ENCODE measurements at places on chromosomes 12 and 14. TPM values are rescaled to one million over a fixed set of nuclear protein-coding genes. Genes with fewer than 3 reads are reported as not detected.

The LTBR gene
- 77.8 TPM for polyA plus RNA-seq

The NEK9 gene
- polyA plus RNA-seq, result 25.4 TPM

The EML1 gene
- polyA plus RNA-seq, result 7.9 TPM

The ZDHHC22 gene
- not detected for polyA plus RNA-seq

The TSPAN19 gene
- polyA plus RNA-seq, result 1.3 TPM

The TIMELESS gene
- polyA plus RNA-seq, result 5.5 TPM

The C14orf132 gene
- polyA plus RNA-seq, result 6.0 TPM

The CMA1 gene
- polyA plus RNA-seq, result not detected

The GNPNAT1 gene
- 13.8 TPM for polyA plus RNA-seq

The IL31 gene
- not detected for polyA plus RNA-seq

The KRT83 gene
- polyA plus RNA-seq, result not detected

The KRT72 gene
- polyA plus RNA-seq, result not detected

The KANSL2 gene
- 24.6 TPM for polyA plus RNA-seq

The HOXC9 gene
- polyA plus RNA-seq, result 11.7 TPM

All from kidney (tissue), 22 donors.